ENCODE measurements at places on chromosomes 2 and 18.

DNA sequence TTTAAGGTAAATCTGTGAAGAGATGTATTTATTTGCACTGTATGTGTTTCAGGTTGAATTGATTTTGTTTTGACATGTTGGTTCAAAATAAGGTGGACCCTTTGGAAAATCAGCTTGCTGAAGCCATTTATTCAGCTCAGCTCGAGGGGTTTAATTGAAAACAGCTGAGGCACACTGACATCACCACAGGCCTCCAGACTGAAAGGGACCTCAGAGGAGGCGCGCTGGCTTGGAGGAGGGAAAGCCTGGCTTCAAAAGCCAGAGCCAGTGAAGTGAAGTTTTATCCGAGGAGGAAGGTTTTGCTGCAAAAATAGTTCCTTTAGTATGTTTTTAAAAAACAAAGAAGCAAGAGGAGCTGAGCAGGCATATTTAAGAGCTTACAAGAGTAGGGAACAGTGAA lies 26.9 kb upstream of the DNMT3A start:
- DNase-seq, result no peak

- no peak for DNase-seq
Measured at GRCh38 chr18:59555995-59556659, 141.1 kb downstream of the CCBE1 start.

DNA sequence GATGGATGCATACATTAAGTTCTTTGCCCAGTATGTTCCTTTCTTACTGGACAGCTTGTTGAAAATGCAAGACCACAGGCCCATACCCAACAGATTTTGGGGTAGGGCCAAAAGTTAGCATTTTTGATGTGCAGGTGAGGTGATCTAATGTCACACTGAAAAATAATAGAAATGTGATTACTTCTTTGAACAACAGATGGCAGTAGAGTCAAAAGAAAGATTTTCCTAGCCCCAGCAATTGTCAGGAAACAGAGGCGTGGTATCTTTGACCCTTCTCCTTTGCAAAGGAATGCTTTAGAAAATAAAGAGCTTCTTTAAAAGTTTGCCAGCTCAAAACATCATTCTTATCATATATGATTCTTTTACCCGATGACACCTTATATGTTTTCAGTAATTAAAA lies 343.6 kb upstream of the SYT4 start:
- no peak for DNase-seq

DNA sequence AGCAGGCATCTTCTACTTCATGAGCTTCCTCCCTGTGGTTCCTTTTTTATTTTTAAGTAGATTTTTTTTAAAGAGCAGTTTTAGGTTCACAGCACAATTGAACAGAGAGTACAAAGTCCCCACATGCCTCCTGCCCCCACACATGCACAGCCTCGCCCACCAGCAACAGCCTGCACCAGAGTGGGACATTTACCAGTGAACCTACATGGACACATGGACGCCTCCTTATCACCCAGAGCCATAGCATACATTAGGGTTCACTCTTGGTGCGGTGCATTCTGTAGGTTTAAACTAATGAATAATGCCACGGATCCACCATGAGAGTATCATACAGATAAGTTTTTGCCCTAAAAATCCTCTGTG lies 40.9 kb downstream of the HS1BP3 start:
- no peak for DNase-seq

DNA sequence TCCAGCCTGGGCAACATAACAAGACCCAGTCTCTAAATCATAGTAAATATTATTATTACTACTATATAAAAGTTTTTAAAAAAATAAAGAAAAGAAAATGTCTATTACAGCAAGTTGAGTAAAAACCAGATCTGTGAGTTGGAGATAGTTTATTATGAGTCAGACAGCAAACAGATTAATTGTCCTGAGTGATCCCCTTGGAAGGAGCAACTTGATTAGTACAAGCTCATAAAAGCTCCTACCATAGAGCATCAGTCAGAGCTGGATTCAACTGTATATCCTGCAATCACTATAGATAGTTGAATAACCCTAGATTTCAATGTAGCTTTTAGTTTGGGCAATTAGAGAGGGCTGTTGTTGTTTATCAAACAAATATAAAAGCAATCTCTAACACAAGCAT lies 84.1 kb downstream of the TRABD2A start:
- no peak for DNase-seq

DNA sequence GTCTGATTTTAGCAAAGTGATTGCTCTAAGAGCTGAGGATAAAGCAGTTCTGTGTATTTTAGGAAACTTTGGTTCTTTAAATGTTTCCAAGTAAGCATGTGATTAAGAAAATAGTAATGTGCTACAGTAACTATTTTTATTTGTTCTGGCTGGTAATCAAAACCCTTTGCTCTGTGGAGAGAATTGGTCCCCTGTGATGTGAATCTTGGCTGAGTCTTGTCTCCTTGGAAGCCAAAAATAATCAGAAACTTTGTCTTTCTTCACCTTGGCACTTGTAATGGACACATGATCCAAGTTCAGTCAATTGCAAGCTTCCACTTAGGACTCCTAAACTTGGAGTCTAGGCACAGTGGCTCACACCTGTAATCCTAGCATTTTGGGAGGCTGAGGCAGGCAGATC lies 422.7 kb upstream of the CDH20 start:
- no peak for DNase-seq

DNA sequence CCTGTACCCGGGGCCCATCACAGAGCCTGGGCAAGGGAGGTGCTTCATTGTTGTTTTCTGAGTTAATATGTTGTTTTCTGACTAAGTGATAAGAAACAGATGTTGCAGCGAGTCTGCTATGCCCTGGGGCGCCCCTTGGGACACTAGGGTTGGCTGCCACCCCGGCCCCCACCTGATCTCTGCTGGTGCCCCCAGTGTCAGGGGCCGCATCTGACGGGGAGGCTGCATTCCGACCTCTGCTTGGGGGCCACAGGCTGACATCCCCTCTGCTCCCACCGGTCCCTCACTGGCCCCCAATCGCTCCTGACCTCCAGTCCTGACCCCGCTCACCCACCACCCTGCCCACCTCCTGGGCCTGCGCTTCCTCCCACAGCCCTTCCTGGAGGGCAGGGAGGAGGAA lies 65.9 kb downstream of the LONRF2 start:
- no peak for DNase-seq

DNA sequence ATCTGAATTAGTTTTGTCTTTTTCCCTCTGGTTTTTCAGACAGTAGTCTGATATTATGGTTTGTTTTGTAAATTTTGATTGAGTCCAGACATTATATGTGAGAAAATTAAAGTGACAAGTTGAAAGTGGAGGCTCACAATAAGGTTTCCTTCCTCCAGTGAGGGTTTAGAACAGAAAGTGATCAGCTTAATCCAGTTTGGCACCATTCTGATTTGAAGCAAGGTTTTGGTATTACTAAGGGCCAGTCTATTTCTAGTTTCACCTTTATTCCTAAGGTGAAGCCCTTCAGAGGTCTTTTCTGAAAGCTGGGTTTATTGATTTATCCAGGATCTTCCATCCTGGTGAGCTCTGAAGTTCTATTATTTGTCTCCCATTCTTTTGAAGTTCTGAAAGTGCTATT lies 68.7 kb downstream of the CDC42EP3 start:
- DNase-seq, result no peak

DNA sequence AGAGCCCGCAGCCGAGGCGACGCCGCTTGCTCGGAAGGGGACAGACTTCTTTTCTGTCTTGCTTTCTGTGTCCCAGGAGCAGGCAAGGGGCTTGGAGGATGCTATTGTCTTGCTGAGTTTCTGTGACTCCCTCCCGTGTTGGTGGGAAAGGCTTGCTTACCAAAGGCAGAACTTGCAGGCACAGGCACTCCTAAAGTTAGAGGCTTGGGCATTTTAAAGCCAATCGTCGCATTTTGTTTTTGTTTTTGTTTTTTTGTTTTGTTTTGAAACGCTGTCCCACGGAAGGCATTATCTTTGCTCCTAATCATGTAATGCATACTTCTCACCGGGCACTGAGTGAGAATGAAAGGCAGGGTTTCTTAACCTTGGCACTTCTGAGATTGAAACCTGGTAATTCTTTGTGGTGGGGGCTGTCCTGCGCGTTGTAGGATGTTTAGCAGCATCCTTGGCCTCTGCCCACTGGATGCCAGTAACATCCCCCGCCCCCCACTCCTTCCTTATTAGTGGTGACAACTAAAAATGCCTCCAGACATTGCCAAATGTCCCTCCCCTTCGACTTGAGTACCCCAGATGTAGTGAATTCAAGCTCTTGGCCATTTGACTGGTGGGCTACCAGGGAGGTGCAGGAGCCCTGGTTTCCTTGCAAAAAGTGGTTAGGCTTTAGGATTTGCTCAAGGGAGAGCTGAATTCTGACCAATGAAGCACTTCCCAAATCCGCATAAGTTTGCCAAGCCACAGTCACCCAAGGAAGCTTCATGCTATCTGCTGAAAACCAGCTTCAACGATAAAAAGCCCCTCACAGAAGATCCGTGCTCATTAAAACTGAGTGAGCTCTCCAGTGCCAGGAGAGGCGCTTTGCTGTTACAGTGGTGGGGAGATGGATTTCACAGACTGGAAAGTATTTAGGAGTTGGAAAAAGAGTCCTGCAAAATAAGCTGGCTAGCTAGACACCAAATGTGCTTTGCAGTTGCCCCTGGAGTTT lies 1.2 kb downstream of the ANTXR1 start:
- no peak for DNase-seq

DNA sequence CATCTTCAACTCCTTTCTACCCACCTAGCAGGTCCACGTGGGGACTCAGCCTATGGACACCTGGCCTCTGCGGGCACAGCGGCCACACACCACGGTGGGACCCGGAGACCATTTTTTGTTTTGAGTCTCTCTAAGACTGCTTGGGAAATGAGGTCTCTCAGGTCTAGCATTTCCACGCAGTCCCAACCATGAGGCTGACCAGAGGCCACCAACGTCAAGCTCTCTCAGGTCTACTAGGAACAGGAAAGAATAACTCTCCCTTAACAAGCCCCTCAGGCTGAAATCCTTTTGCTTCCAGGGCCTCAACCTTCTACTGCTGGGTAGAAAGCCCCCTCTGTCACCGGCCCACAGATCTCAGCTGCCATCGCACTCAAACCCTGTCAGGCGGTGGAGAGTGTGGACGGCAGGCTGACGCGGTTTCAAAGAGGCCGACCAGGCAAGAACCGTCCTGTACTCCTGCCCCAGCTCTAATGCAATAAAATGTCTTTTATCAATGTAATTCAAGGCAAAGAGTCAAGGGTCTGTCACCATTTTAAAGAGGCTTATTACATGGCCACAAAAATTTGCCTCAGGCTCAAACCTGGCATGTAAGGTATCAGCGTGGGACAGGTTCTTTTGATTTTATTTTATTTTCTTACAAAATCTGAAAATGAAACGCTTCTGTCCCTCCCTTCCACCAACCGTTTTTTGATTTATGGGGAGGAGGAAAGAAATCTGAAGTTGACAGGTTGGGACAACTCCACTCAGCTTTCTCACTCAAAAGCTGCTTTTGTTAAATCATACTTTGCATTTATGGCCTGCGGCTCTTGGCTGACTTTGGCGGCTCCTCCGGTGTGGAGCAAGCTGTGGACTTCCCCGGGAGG lies 74.0 kb downstream of the BCL11A start:
- no peak for DNase-seq

GRCh38 chr2:147374423-147374811 lies 470.4 kb upstream of the ACVR2A start:
- DNase-seq, result no peak

Data from effector memory CD4-positive, alpha-beta T cell (primary cell).